ENCODE measurements at places on chromosomes 5 and 9.
A peak's percentile ranks its signal among the peaks of the same experiment; 100 is the strongest.

- no peak for DNase-seq
Observed at GRCh38 chr5:83281176-83281575, 190.4 kb upstream of the VCAN start.

DNA sequence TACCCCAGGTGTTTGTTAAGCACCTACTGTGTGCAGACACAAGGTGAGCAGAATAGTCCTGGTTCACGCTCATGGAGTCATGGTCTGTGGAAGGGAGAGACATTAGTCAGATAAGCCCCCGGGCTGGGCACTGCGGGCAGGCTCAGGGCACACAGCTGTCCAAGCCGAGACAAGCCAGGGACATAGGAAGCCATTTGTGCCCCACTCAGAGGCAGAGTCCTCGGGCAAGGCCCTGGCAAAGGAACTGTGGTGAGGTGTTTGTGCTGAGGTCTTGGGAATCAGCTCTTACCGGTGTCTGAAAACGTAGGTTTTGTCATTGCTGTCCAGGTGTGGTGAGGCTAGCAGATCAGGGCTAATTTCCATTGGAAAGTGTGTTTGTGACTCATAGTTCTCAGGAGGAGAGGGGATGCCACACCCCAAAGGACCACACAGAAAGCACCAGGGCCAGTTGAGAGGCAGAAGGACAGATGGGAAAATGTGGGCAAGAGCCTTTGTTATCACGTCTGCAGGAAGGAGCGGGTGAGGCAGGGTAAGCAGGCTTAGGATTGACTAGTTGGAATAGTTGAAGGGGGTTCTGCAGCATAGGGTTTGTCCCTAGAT, 46.1 kb upstream of the NEURL1B start:
- no peak for DNase-seq

- no peak for DNase-seq
Observed at GRCh38 chr5:312845-313244, 8.7 kb upstream of the AHRR start.

- DNase-seq: no peak
Observed at GRCh38 chr9:13608451-13608850, 329.0 kb upstream of the MPDZ start.

DNA sequence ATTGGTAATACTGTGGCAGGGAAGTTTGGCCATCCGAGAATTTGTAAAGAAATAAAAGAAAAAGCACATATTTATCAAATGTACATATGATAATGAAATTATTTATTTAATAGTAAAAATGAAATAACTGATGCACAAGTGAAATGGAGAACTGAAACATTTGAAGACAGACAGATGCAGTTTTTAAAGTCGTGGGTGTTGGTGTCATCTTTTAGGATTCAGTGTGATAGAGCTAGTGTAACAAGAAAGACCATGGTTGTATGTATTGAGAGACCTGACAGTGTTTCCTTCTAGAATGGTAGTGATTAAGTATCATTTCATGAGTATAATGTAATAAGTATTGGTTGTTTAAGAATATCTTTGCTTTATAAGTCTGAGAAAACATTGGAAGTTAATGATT, 2.4 kb downstream of the SEC61B start:
- DNase-seq: no peak

DNA sequence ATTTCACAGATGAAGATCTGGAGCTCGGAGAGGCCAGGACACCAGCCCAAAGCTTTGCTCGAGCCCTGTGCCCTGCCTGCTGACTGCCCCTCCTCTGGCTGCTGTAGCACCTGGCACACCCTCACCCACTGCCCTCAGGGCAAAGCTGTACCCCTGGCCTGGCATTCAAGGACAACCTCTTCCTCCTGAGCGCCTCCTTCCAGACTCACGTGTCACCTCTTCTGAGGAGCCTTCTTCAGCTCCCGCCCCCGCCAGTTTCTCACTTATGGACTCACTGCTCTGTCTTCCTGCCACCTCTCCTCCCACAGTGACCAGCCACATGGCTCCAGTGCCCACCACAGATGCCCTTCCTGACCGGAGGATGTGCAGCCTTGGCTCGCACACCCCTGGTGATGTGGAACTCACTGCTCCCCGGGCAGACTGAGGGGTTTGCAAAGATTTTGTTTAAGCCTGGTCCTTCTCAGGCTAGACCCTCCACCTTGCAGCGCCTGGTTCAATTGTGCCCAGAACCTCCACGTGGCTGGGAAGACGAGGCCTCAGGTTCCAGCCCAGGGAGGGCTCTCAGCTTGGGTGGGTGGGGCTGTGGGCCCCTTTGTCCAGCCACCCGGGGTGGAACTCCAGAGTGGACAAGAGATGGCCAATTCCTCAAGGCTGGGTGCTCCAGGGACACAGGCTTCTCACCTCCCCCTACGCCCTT, 46.6 kb upstream of the PHYKPL start:
- DNase-seq: no peak

DNA sequence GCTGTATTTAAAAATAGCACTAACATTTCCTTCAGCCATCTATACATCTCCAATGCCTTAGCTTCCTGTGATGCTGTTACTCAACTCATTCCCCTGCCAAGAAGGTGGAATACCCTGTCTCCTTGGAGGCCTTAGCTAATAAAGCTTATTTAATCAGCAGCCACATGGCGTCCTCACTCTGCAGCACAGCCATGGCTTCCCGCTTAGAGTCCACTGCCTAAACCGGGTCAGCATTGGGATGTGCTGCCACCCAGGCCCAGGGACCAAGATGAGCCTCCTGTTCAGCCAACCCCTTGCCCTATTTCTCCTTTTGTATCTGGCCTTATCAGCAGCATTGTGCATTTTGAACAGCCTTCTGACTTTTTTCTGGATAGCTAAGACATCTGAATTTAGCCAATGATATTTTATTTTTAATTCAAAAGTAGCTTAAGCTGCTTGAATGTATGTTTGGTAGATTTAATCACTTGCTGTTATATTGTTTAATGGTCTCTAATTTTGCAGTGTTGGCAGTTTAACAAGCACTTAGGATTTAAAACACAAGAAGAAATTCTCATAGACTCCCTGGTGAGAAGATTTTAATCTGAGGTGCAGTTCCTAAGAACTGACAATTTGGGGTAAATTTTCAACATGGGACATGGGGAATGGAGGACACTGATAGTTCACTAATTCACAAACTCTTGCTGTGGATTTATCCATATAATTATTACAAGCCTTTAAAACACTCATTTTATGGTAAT, 113.0 kb downstream of the RPS23 start:
- DNase-seq: no peak

GRCh38 chr9:84750152-84750865, 80.8 kb downstream of the NTRK2 start:
- DNase-seq: no peak

DNA sequence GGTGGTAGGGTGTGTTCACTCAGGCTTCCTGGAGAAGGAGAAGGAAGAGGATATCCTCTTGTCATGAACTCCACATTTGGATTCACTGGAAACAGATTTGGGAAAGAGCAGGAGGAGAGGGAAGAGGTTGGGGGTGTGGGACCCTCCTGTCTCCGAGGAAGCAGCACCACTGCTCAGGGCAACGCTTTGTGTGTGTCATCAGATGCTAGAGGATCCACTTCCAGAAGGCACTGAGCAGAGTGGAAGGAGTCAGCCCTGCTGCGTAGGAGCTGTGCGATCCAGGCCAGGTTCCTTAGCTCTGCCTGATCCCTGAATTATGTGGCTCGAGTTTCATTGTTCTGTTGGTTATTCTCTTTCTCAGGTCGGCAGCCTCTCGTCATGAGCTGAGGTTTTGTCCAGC, 37.3 kb upstream of the TJP2 start:
- no peak for DNase-seq

DNA sequence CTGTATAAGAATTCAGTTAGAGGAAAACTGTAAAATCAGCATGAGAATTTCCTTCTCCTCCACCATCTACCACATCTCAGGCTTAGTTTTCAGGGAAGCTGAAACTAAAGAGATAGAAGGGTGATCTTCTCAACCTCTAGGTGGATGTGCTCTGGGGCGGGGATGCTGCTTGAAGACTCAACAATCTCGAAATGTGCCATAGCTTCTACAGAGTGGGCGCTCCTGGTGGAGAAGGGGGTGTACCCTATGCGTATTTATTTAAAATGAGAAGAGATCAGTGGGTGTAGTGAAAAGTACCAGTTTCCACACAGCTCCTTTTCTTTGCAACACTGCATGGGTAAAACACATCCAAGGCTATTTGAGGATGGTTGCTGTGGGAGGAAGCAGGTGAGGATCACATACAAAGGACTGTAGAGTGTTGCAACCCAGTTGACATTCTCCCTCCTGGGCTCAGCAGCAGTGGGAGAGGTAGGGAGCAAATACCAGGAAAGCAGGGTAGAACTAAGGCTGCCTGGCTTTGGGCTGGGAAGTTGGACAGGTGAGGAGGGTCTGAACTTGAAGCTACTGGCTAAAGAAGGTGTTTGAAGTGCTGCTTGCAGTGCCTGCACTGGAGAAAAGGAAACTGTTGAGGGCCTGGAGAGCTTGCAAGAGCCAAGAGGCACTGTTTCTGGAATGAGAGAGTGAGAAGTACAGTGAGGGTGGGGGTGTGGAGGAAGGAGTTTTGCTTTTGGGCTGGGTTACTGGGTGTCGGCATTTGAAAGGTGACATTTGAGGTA, 73.1 kb downstream of the MAST4 start:
- no peak for DNase-seq

GRCh38 chr9:37862530-37862929, 41.4 kb downstream of the SLC25A51 start:
- no peak for DNase-seq

DNA sequence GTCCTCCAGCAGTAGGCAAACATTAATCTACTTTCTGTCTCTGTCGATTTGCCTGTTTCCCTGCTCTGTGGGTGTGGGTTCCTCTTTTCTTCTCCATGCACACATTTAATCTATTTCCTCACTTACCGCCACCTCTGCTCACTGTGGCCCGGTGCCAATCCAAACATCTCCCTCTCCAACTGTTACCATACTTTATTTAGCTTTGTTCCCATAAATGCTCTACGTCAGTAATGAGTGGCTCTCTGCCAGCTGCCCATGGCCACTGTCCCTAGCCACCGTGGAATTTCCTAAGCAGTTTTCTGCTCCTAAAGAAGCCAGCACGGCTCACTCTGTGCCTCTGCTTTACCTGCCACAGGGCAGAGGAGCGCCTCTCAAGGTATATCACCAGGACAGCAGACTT, 19.5 kb upstream of the GOLPH3 start:
- DNase-seq: peak; percentile 91

DNA sequence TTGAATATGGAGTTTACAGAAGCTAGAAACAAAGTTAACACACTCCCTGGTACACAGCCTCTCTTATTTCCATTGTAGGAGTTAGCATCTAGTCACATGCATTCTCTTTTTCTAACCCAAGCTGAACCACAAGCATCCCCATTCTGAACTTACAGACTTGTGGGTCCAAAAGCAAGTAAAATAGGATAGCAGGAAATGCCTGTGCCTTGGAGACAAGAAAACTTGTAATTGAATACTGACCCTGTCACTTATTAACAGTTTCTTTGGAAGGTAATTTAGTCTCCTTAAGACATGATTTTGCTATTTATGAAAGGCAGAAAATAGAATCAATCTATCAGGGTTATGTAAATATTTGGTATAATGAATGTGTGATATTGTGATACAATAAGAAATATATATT, 353.6 kb downstream of the TLE4 start:
- DNase-seq: no peak

GRCh38 chr9:29038332-29038731, 1465.1 kb upstream of the C9orf72 start:
- DNase-seq: no peak

Measured in NCI-H1092 (cell line).